G401 (cell line): ENCODE measurements at places on chromosomes 6 and 20. TPM values are rescaled to one million over a fixed set of nuclear protein-coding genes. Genes with fewer than 3 reads are reported as not detected.

The EDN3 gene
- not detected in 2 replicates for total RNA-seq

The APOM gene
- total RNA-seq: 2.3 and 3.6 TPM in 2 replicates

The RGS17 gene
- 0.58 TPM in 1 of 2 replicates, not detected in the other for total RNA-seq

The ALDH5A1 gene
- 6.1 and 8.6 TPM in 2 replicates for total RNA-seq

The HTR1B gene
- total RNA-seq: not detected in 2 replicates

The PLG gene
- not detected in 2 replicates for total RNA-seq

The GID8 gene
- 41.0 and 49.2 TPM in 2 replicates for total RNA-seq

DNA sequence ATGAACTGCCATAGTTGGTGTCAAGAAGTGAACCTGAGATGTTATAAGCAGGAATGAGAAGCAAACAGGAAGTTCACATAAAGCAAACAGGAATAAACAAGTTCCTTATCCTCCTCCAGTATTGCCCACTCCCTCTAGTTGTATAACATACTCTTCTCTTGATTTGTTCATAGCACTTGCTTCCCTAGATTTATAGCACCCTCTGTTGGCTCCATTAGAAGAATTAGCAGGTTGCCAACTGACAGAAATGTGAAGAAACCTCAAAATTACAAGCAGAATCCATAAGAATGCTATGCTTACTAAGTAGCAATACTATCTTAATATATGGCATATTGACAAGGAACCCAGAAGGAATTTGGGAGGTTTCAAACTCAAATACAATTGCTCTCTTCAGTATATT lies 195.4 kb downstream of the TBX18 start:
- DNase-seq: no peak

GRCh38 chr20:55140631-55141030 lies 665.2 kb downstream of the DOK5 start:
- DNase-seq: no peak

- no peak for DNase-seq
Measured at GRCh38 chr6:42389736-42390135, 62.0 kb downstream of the TRERF1 start.

DNA sequence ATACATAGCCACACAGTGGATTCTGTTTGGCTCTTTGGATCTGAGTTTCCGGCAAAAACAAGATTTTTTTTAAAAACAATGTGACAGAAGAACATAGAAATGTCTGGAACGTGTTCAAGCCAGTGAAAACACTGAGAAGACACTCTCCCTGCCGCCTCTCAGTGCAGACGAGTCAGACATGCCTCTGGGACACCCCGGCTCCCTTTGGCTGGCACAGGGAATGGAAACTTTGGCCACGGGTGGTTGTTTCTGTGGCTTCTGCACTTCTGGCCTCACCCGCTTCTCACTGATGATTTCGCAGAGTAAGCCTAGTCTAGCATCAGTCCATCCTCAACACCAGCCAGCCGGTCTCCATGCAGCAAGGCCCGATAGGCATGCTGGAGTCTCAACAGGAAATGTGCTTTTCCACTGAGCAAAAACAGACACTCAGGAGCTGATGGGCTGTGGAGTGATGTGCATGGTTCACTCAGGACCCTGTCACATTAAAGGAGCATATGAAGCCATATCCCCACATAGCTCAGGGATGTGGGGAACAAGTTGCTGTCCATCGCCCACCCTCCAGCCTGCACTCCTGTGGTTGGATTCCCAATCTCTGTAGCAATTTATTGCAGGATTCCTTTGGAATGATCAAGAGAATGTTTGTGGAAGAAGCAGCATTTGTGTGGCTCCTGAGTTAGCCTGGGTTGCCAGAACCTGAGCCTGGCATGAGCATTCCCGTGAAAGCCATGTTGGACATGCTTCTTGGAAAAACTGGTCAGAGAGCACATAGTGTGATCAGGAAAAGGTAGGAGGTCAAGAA lies 262.0 kb upstream of the RIN2 start:
- no peak for DNase-seq

DNA sequence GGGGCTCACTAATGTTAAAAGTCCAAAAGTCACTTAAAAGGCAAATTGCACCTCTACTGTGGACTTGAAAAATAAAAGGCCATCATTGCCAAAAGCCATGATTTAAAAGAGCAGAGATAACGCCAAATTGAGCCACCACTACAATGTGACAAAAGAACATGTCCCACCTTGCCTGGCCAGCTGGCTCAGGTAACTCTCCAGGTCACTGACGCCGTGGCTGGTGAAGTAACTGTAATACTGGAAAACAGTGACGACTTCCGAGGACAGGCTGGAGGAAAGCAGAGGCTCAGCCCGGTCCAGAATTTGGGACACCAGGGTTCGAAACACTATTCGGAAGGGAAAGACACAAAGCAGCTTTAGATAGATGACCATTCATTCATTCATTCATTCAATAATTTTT lies 29.3 kb upstream of the ARMH2 start:
- no peak for DNase-seq

DNA sequence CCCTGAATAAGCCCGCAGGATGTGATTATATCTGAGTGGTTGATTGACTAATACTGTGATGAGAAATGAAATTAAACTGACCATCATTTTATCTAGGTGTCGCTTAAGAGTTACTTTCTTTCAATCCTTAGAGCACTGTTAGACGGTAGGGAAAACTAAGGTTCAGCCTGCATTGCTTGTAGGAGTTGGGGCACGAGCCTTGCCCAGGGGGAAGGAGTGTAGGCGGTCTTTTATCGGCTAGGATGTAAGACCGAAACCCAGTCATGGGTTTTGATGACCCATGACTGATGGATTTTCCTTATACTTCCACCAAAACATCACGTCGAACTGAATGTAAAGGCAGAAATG lies 392 bp upstream of the TASP1 start:
- no peak for DNase-seq

DNA sequence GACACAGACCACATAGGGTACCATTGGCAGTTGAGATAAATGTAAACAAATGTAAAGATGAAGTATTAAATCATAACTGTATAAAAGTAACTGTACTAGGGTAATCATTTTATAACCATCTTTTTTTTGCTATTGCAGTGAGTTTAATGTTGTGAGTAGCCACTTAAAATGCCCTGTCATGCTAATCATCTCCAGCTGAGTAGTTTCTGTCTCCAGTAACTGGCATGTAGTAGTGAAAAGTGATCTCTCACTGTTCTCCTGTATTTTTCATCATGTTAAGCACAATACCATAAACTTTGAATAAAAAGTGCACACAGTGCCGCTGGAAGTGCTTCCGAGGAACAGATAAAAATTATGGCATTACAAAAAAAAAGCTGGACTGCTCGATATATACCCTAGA lies 45.0 kb upstream of the OPRM1 start:
- DNase-seq: no peak

- DNase-seq: peak; percentile 37
Measured at GRCh38 chr6:121780325-121781321, 345.2 kb downstream of the GJA1 start.

- DNase-seq: no peak
Measured at GRCh38 chr20:56430461-56430860, 18.4 kb downstream of the CASS4 start.

DNA sequence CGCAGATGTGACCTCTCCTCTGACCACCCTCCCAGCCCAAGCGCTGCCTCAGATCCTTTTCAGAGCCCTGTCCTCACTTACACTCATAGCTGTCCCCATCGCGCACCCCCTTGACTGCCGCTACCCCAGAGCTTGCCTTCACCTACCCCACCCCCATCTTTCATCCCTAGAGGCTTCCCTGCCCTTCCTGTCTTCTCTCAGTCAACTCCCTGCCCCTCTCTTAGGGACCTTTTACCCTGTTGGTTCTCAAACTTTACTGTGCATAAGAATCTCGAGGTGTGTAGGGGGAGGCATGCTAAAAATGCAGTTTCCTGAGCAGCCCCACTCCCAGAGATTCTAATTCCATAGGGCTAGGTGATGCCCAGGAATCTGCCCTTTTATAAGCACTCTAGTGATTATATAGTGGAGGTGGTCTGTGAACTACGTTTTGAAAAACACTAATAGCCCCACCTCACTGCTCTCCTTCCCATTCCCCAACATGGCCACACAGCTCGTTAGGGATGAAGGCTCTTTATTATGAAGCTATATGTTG lies 725 bp downstream of the TM9SF4 start:
- no peak for DNase-seq

GRCh38 chr20:38748861-38749149 lies 545 bp downstream of the ACTR5 start:
- peak; percentile 56 for DNase-seq

DNA sequence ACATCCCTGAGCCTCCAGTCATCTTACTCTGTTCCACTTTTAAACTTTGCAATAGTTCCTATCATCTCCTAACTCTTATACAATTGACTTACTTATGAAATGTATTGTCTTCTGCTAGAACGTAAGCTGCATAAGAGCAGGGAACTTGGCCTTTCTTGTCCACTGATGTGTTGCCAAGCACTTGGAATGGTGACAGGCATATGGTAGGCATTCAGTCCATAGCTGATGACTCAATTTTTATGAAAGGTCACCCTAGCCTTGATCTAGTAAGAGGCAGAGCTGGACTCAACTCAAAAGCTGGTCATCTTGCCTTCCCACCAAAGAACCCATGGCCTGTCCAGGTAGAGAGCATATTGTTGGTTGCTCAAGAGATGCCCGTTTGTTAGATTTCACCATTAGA lies 82.4 kb upstream of the FAM184A start:
- no peak for DNase-seq
